ENCODE measurements at places on chromosomes 1 and 21. TPM values are rescaled to one million over a fixed set of nuclear protein-coding genes. Genes with fewer than 3 reads are reported as not detected.

Gene RAB25
- 1.5 TPM for total RNA-seq

Gene AADACL4
- total RNA-seq: not detected

Gene TMCC2
- total RNA-seq: 1.2 TPM

Gene LRRC38
- not detected for total RNA-seq

Gene CLCA4
- total RNA-seq: not detected

Gene APH1A
- 120 TPM for total RNA-seq

Gene VANGL1
- 1.9 TPM for total RNA-seq

Gene PGBD2
- 19.6 TPM for total RNA-seq

- DNase-seq: no peak
- no peaks in the 10 kb centered on the region for H3K4me1 ChIP-seq
- no peaks in the 10 kb centered on the region for H3K36me3 ChIP-seq
- H3K4me3 ChIP-seq: no peak overlapping the region
- H3K27me3 ChIP-seq: no peaks in the 10 kb centered on the region
Observed at GRCh38 chr1:179237222-179237621, 7.7 kb upstream of the ABL2 start.

- H3K27me3 ChIP-seq: no peaks in the 10 kb centered on the region
- no peaks in the 10 kb centered on the region for H3K36me3 ChIP-seq
- DNase-seq: no peak
Observed at GRCh38 chr1:90558126-90558525, 159.0 kb downstream of the BARHL2 start.

DNA sequence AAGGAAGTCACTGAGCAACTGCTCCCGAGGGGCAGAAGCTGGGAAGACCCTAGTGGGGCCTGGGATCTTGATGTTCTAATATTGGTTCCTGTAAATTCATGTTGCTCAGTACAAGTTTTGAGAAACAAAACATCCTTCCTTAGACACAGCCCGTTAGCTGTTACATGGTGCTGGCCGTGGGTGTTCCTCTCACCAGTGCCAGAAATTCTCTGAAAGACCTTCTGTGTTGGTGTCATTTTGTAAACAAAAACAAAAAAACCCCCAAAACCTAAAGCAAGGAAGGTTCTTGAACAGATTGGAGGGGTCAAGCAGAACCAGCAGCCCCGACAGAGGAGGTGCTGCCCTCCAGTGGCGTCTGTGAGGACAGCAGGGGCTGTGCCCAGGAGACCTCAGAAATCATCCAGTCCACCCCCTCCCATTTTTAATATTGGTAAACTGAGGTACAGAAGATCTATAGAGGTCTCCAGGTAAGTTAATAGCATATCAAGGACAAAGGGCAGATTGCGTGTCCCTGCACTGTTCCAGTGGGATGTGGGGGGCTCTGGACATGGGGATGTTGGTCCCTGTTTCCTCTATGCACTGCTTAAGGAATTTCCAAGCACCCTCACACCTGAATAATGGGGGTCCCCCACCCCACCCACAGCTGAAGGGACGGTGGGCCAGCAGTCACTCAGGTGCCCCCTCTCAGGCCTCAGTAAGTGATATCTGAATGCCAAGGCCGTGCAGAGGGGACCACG lies 38.2 kb downstream of the SLC2A7 start:
- DNase-seq: peak; percentile 52
- no peak overlapping the region for H3K27ac ChIP-seq
- no peak overlapping the region for H3K4me3 ChIP-seq
- H3K27me3 ChIP-seq: no peaks in the 10 kb centered on the region
- H3K4me1 ChIP-seq: peaks cover 19% of the 10 kb centered on the region

DNA sequence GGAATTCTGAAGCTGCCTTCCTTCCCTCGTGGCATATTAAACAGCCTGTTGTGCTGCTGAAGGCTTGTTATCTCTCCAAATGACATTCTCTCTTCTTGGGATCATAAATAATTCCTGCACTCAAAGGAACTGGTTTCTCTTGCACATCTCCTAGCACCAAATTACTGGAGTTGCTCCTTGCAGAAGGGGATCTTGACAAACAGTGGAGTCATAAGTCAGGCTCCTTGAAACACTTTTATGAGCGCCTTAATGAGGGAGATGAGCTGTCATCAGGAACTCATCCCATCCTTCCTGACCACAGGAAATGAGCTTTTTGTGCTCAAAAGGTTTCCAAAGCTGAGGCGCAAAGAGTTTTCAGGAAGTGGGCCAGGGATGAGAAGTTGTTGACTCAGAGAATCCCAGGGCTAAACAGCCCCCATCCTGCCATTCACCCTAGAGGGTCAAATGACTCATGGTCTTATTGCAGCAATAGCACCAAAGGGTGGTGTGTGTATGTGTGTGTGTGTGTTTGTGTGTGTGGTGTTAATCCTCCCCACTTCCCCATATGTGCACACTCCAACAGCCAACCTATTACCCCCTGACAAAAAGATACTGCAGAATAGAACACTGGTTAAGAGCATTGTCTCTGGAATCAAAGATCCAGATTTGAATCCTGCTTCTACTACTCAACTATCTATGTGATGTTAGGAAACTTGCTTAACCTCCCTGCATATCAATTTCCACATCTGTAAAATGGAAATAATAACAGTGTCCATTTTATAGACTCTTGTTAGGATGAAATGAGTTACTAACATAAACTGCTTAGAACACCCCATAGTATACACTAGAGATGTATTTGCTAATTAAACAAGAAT lies 2.8 kb upstream of the PHC2 start:
- no peaks in the 10 kb centered on the region for H3K36me3 ChIP-seq
- H3K4me3 ChIP-seq: no peak overlapping the region
- H3K27ac ChIP-seq: no peak overlapping the region
- no peak for DNase-seq
- peaks cover 10% of the 10 kb centered on the region for H3K4me1 ChIP-seq
- no peaks in the 10 kb centered on the region for H3K27me3 ChIP-seq

GRCh38 chr1:24964811-24965570 lies 34.9 kb upstream of the RUNX3 start:
- H3K27ac ChIP-seq: peak overlapping the region; percentile 69
- DNase-seq: peak; percentile 95
- H3K4me3 ChIP-seq: peak overlapping the region; percentile 46
- H3K4me1 ChIP-seq: peaks cover 45% of the 10 kb centered on the region

DNA sequence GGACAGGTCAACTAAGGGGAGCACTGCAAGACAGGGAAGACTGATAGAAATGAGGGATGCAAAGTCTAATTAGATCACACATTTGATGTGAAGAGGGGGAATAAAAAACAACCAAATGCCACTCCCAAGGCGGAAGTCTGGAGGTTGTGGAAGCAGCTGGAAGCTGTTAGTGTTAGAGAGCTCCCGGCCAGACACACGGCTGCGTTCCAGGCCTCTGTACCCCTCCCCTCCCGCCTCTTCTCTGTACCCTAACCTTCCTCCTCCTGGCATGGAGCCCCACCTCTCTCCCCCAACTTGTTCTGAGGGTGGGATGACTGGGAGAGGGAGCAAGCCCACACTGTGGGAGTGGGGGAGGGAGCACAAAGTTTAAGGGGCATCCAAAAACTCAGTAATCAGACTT lies 67.0 kb downstream of the PLEKHA6 start:
- no peak overlapping the region for H3K4me3 ChIP-seq
- no peak overlapping the region for H3K27ac ChIP-seq
- no peaks in the 10 kb centered on the region for H3K4me1 ChIP-seq
- H3K27me3 ChIP-seq: no peaks in the 10 kb centered on the region
- no peak for DNase-seq
- no peaks in the 10 kb centered on the region for H3K36me3 ChIP-seq

- H3K4me3 ChIP-seq: no peak overlapping the region
- DNase-seq: no peak
- H3K4me1 ChIP-seq: peaks cover 7% of the 10 kb centered on the region
- no peak overlapping the region for H3K27ac ChIP-seq
Observed at GRCh38 chr21:31526040-31526439, 133.5 kb upstream of the SOD1 start.

DNA sequence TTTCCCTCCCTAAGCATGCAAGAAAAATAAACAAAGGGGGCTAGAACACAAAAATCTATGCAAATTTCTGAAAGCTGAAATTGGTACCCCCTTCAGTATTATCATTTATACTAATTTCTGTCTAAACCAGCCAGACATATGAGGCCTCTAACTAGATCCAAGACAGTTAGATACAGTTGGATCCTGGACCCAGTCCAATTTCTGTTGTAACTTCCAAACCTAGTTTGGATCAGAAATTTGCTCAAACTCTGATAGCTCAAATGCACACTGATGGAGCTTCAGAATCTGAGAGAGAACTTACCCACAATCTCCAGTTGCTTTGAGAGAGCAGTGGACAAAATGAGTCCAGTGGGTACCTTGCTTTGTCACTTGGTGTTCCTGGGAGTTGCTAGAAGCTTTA lies 11.9 kb downstream of the CEP350 start:
- H3K27me3 ChIP-seq: no peaks in the 10 kb centered on the region
- no peak for DNase-seq
- H3K36me3 ChIP-seq: no peaks in the 10 kb centered on the region
- no peak overlapping the region for H3K4me3 ChIP-seq
- H3K27ac ChIP-seq: no peak overlapping the region

Data from CD4-positive, alpha-beta memory T cell (primary cell).